ENCODE measurements at places on chromosomes 3 and 15.

GRCh38 chr3:152742368-152743347, 92.3 kb upstream of the P2RY1 start:
- DNase-seq = no peak

- DNase-seq = no peak
Measured at GRCh38 chr3:160883373-160883772, 127.3 kb downstream of the PPM1L start.

GRCh38 chr15:23566071-23566554, 639 bp downstream of the MKRN3 start:
- no peak for DNase-seq

GRCh38 chr3:13039213-13039896, 33.9 kb downstream of the IQSEC1 start:
- no peak for DNase-seq

GRCh38 chr15:101397521-101398003, 91.9 kb downstream of the PCSK6 start:
- no peak for DNase-seq
